ENCODE measurements at places on chromosomes 6 and 20.

GRCh38 chr6:132964101-132964867 lies 149.9 kb downstream of the RPS12 start:
- DNase-seq, result no peak

GRCh38 chr20:32091888-32092346 lies 17.6 kb upstream of the TM9SF4 start:
- DNase-seq, result peak; percentile 76

- DNase-seq, result no peak
These were observed 1.6 kb downstream of the TFAP2C start for GRCh38 chr20:56630506-56631317.

DNA sequence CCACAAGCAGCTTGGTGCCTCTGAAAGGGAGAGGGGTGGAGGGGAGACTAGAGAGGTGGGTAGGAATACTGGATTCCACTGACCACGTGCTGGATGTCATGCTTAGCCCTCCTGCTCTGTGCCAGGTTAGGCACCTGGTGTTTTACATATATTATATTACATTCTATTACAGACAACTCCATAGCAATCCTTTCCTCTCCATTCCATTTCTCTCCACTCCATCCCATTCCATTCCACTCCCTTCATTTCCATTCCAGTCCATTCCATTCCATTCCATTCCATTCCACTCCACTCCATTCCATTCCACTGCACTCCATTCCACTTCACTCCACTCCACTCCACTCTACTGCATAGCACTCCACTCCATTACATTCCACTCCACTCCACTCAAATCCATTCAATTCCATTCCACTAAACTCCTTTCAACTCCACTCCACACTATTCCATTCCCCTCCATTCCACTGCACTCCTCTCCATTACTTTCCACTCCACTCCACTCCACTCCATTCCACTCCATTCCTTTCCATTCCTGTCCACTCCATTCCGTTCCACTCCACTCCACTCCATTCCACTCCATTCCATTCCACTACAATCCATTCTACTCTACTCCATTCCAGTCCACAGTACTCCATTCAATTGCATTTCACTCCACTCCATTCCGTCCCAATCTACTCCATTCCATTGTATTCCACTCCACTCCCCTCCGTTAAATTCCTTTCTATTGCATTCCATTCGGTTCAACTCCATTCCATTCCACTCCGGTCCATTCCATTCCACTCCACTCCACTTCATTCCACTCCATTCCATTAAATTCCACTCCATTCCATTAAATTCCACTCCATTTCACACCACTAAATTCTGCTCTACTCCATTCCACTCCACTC lies 27.2 kb upstream of the DEFB125 start:
- DNase-seq, result no peak

- DNase-seq, result no peak
These were observed 130.1 kb downstream of the LRRC1 start for GRCh38 chr6:53924821-53925422.

- DNase-seq, result peak; percentile 73
These were observed 9.0 kb upstream of the GRM4 start for GRCh38 chr6:34154668-34155447.

DNA sequence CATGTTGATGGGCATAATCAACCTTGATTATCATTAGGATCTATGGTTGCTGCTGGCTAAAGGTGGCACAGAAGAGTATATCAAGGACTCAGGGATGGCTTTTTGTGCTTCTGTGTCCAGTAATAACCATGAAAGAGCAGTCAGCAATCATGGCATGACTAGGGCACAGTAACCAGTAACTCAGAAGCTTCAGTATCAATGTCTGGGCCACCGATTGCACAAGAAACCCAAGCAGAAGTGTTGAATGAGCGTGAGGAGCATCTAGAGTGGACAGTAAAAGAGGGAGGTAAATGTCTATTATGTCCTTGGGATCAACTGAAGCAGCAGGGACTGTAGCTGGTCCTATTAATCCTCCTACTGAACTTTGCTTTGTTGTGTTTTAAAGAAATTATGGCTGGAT lies 81.5 kb upstream of the F13A1 start:
- DNase-seq, result no peak

DNA sequence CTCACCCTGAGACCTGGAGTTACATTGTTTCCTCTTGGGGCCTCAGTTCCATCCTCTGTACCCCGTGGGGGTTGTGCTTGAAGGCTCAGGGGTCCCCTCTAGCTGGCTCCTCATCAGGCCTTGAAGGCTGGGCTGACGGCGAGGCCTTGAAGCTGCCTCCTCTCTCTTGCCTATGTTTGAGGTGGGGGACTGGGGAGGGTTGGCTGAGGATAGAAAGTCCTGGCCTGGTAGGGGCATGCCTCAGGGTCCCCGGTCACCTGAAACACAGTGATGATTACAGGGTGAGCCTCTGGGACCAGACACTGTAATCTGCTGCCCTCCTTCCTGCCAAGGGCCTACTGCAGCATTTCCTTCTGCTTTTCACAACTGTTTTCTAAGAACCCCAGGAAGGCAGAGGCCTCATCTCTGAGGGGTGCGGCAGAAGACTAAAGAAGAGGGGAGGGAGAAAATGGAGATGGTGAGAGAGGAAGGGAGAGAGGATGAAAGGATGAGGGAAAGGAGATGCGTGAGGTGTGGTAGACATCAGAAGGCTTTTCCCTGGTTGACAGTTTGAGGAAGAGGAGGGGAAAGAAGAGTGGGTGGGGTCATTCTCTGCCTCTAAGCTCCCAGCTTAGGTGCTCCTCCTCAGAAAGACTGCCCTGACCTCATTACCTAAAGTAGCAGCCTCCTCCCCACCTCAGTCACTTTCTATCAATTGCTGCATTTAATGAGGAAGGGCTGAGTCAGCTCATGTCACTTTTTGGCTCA lies 29.7 kb downstream of the VEGFA start:
- no peak for DNase-seq

- DNase-seq, result no peak
These were observed 308.1 kb upstream of the SPTLC3 start for GRCh38 chr20:12700701-12701100.

- DNase-seq, result no peak
These were observed 216.1 kb downstream of the LMBRD1 start for GRCh38 chr6:69580706-69581105.

DNA sequence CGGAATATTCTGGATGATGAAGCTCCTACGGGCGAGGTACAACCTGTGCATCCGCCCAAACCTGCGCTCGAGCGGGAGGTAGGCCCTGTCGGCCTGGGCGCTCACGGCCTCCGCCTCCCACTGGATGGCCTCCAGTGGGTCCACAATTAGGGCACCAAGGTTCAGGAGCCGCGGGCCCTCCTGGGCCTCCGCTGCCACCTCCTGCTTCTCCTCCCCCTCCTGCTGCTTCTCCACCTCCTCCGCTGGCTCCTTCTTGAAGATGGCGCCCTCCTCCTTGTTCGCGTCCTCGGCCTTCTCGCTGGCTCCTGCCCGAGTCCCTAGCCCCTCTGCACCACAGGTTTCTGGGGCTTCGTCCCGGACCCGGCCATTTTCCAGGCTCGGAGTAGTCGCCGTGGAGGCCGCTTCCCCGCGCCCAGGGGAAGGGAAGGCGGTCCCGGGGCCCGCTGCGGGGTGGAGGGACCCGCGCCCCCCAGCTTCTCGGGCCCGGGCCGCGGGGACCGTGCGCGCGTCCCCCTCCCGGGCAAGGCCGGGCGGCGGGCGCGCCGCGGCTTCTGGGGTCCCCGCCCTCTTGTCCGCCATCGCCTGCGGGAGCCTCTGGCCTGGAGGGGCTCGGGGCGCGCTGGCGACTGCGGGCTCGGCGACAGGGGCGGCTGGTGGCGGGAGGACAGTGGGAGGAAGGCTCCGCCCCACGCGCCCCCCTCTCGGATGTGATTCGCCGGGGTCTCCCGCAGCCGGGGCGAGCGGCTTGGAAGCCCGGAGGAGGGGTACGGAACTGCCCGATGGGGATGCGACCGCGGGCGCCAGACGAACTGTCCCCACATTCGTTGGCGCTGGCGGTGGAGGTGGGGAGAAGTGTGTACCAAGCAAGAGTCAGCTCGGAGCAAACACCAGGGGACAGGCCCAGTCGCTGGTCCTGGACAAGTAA lies 17.6 kb downstream of the PLAGL2 start:
- DNase-seq, result peak; percentile 45

DNA sequence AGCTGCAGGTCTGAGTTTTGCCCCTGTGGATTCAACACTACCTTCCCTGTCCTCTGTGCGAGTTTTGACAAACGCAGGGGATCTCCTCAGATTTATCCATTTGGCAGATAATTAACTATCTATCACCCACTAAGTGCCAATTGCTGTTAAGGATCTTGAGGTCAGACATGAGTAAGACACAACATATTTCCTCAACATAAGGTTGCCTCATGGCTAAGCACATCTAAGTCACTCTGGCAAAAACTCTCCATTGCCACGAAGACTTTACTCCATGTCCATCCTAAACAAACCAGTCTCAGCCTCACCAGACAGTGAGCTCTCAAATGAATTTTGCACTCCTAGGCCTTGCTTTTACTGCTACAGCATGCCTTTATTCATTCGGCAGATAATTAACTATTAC lies 408.4 kb downstream of the MAFB start:
- no peak for DNase-seq

- no peak for DNase-seq
These were observed 29.4 kb downstream of the SIM1 start for GRCh38 chr6:100435299-100435698.

DNA sequence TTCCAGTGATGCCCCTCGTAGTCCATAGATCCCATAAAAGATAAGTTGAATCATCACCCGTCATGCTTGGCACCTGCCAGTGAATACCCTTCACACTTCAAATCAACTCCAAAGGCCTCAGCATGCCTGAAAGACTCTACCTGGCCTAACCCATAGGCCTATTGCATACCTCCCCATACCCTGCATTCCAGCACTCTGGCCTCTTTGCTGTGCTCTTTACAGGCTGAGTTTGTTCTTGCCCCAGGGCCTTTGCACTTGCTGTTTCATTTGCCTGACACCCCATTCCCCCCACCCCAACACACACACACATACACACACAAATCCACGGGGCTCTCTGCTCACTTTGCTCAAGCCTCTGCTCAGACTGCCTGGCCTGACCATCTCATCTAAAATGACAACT lies 3.0 kb upstream of the GFOD1 start:
- no peak for DNase-seq

DNA sequence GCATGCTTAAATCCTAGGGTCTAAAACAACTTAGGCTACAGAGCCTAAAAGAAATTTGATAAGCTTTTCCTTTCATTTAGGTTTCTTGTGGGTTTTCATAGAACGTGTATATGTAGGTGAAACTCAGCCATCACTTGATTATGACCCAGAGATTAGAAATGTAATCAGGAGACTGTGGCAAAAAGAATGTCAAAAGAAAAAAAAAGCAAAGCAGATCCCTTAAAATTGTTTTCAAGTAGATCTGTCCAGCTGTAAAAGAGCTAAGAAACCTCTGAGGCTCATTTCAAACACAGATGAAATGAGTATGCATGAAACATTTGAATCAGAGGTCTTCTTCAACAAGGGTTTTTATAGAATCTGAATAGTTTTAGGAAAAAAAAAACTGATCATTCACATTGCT lies 341.3 kb upstream of the PRDM1 start:
- DNase-seq, result no peak

DNA sequence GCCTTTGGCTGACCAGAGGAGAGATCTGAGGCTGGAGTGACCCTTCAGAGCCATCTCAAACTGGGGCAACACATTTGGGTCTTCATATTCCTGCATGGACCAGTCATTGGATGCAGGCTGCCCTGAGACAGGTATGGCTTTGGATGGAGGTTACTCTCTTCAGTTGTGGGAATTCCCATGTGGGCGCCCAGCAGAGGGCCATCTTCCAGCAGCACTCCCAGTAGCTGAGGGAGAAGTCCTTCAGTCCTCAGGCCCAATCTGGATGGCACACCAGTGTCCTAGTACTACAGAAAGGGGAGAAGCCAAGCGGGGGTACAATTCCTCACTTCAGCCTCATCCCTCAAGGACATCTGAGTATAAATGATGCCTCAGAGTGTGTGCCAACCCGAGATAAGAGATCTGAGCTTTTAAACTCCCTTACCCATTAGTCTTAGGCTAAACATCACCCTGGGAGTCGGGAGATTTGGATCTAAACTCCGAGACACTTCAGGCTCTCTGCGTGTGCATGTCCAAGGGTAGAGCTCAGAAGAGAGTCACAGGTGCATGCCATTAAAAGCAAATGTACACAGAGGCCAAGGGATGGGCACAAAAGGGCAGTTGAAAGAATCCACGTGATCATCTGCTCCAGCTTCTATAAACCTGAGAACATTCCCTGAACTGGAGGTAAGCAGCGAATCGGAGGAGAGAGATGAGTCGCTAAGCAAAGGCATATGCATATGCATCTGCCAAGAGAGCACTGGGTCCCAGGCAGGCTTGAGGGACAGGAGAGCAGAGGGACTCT lies 204.6 kb downstream of the CD83 start:
- no peak for DNase-seq

DNA sequence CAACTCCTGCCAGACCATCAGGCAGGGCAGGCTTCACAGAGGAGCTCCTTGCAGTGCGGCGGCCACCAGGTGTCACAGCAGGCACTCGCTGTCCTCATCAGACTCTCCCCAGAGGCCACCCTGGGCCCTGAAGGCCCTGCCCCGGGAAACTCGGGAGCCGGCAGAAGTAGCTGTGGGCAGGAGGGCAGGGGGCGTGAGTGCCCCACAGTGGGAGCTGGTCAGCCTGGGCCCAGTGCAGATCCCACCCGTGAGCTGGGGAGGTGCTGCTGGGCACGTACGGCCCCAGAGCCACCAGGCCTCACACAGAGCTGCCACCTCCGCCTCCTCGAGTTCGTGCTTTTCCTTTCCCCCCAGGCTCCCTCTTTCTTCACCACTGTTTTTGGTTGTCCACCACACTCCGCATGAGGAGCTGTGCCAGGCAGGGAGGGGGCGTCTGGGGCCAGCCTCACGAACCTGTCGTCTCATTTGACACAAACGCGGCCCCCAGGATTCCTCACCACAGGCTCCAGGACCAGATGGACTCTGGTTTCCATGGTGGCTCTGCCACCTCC lies 33.8 kb downstream of the FRMD1 start:
- no peak for DNase-seq

DNA sequence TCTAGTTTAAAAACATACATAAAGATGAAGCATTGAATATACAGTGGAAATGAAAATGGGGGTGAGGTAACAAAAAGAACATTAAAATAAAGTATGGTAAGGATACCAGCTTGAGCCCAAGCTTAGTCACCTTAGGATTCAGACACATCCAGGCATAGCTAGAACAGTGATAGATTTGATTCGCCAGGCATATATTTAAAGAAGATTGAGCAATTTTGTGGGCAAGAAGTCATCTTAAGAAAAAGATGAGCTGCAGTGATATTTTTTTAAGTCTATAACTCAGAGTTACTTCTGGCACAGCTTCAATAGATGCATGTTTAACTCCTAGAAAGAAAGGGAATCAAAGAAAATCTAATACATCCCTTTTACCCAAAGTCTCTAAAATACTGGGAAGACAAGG lies 97.9 kb downstream of the BMP5 start:
- no peak for DNase-seq

- DNase-seq, result no peak
These were observed 754.8 kb upstream of the DEFB115 start for GRCh38 chr20:30502670-30503069.

GRCh38 chr6:56956491-56956890 lies 1.6 kb downstream of the BEND6 start:
- no peak for DNase-seq

Measured in stimulated activated CD4-positive, alpha-beta T cell treated with anti-CD3 and anti-CD28 coated beads, Interleukin-4, amount 100 ng/mL, for 1 hour (primary cell).